ENCODE measurements at places on chromosomes 5 and 9.

- no peak for DNase-seq
Measured at GRCh38 chr5:72508241-72509170, 1.3 kb upstream of the ZNF366 start.

DNA sequence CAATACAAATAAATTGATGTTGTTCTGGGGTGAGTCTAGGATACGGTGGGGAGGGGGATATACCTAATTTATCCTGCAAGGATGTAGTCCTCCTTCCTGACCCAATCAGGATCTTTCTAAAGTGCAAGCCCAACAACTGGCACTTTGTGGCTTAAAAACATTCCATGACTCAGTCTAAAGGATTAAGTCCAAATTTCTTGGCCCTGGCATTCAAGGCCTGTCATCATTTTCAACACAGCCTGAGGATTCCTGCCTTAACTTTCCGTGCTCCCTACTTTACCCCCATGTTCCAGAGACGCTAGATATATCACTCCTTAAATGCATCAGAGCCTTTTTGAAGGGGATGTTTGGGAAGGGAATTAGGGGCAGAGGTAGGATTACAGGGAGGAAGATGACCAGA, 1.0 kb downstream of the FAM221B start:
- no peak for DNase-seq

DNA sequence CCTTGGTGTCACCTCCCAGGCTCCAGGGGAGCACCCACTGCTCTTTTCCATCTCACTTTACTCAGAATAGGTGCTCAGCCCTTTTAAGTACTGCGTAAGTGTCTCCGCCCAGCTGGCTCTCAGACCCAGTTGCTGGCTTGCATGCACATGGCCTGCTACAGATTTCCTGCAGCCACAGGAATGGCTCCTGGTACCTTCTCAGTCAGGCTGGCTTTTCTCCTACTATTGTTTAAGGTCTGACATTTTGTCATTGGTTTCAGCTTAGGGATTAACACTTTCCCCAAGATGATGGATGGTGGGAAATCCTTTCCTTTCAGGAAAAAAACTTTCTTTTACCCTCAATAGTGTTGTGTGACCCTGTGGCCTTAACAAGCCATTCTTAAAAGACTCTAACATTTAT, 1652.3 kb upstream of the WWC1 start:
- no peak for DNase-seq

- DNase-seq = no peak
Measured at GRCh38 chr5:72151169-72151568, 43.9 kb downstream of the MAP1B start.

- peak; percentile 81 for DNase-seq
Measured at GRCh38 chr5:81140943-81141342, 92.2 kb upstream of the CKMT2 start.

- no peak for DNase-seq
Measured at GRCh38 chr5:79842991-79843390, 148.1 kb downstream of the MTX3 start.

DNA sequence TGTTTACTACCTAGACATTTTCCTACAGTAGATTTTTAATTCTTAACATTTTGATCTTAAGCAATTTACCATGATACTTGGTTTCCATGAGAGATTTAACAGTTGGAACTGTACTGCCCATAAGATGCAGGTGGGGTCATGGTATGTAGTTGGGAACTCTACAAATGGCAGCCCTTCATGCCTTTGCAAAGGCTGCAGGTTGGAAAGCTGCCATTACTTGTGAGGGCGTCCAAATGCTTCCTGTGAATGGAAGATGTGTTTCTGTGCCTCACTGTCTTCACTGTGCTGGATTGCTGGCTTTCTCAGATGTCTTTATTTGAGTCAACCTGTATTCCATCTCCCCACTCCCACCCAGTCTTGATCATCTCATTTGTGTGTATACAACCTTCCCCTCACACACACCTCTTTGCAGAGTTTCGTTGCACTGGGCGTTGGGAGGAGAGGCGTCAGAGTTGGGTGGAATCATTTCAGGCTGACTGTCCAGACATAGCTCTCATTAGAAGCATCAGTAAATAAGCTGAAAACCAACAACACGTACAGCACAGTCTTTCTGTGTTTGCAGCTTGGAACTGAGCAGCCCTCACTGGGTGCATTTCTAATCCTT, 14.8 kb upstream of the ABL1 start:
- no peak for DNase-seq

DNA sequence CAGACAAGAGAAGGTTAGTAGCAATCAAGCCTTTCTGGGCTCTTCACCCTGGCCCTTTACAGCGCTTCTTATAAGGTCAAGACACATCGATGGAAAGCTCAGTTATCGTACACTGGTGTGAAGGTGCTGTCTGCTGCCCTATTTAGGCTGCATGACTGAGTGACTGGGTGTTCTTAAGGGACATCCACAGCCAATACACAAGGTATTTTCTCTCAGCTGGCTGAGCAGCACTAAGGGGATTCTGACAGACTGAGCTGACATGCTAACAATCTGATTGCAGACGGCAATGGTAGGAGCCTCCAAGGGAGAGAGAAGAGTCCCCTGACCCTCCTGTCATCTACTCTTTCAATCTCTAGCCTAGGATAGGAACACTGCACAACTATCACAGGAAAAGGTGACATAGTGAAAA, 577.9 kb downstream of the ISL1 start:
- DNase-seq = no peak

DNA sequence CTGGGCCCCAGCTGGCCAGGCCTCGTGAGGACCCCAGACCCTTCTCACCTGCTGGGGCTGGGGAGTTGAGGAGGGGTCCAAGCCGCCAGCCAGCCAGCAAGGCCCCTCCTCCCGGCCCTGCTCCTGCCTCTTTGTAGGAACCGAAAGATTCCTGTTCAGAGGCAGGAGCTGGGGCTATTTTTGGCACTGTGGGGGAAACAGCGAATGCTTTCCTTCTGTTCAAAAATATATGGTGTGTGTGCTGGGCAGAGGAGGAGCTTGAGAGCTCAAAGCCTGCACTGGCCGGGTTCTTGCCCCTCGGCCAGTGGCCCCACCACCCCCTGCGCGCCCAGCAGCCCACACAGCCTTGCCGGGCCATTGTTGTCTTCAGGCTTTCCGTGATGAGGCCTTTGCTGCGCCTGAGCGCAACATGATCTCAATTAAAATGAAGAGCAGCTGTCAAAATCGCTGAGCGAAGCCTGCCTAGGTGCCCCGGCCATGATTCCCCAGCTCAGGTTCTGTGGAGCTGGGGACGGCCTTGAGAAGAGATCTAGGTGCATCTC, 13.4 kb downstream of the NCS1 start:
- peak; percentile 36 for DNase-seq

DNA sequence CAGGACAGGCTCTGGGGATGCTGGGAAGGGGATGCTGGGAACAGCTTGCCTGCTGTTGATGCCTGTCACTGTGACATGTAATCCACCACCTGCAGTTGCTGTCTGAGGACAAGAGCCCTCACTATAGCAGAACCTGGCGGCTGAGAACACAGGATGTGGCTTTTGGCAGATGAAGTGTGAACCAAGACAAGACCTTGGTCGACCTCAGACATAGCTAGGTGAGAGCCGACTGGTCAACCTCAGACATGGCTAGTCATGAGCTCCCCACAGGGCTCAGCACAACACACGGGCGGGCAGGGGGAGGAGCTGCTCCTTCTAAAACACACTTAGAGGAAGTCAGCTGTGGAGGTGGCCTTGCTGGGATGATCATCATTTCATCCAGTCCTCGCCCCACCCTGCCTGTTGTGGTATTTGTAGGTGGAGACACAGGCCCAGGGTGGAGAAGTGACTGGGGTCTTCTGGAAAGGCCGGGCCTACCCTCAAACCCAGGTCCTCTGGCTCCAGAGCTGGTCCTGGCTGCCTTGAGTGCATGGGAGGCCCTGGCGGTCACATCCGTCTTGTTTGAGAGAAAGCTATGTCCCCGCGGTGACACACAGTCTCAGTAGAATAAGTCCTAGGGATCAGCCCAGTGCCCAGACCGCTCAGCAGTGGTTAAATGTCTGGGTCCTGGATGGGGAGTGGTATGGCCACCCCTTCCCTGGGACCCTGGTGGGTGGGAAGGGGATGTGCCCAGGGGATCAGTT, 6.1 kb downstream of the SUSD3 start:
- DNase-seq = no peak

GRCh38 chr9:3868012-3868411, 342.2 kb upstream of the RFX3 start:
- no peak for DNase-seq

GRCh38 chr5:76598531-76598930, 24.7 kb downstream of the F2RL2 start:
- DNase-seq = no peak

Measured in muscle of back (tissue), 13 donors.